ENCODE measurements at places on chromosomes 1 and 21.

DNA sequence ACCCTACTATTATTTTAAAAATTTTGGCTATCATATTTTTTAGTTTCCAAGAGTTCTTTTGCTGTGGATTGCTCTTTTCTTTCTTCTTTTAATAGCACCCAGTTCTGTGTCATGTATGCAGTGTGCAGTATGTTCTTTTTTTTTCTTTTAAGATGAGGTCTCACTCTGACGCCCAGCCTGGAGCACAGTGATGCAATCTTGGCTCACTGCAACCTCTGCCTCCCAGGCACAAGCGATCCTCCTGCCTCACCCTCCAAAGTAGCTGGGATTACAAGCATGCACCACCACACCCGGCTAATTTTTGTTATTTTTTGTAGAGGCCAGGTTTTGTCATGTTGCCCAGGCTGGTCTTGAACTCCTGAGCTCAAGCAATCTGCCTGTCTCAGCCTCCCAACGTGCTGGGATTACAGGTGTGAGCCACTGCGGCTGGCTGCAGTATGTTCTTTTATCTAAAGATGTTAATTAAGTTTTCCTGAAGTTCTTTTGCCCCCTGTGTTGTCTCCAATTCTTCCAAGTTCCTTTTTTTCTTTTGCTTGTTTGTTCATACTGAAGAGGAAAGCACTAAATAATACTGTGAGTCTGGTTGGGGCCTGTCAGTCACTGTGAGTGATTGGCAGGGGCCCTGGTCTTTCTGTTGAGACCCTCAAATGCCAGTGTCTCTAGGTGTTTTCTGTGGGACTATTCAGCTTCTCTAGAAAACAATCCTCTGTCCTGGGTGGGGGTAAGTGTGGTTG is 17.5 kb upstream of the TTC22 start:
- DNase-seq = no peak

GRCh38 chr1:212624976-212625501 is 16.5 kb downstream of the ATF3 start:
- DNase-seq = no peak

GRCh38 chr1:8094481-8095241 is 68.6 kb upstream of the ERRFI1 start:
- DNase-seq = no peak

- no peak for DNase-seq
Measured at GRCh38 chr1:113976609-113977278, 2.5 kb upstream of the OLFML3 start.

GRCh38 chr1:10916991-10917390 is 95.5 kb upstream of the TARDBP start:
- DNase-seq = no peak

DNA sequence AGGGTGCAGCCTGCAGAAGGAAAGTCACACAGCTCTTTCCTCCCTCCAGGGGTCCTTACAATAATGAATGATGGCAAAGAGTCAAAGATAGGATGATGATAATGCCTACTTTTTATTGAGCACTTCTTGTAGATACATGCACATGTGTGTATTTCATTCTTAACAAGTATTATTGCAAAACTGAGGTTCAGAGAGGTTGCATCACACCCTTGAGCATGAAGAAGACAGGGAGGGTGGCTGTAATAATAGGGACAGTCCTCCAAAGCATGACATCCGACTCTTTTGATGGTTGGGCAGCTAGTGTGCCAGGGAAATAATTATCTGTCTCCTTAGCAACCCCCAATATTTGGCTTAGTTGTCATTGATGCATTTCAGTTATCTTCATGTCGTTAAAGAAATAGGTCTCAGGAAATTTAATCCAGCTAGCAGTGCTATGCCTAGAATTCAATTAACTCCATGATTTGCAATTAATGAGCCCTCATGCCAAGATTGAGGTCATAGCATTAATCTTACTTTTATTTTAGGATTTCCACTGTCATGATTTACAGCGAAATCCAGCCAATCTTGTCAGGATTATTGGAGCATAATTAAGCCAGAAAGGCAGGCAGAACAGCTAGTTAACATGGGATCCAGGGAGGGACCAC is 35.0 kb downstream of the DNAJC6 start:
- DNase-seq = no peak

DNA sequence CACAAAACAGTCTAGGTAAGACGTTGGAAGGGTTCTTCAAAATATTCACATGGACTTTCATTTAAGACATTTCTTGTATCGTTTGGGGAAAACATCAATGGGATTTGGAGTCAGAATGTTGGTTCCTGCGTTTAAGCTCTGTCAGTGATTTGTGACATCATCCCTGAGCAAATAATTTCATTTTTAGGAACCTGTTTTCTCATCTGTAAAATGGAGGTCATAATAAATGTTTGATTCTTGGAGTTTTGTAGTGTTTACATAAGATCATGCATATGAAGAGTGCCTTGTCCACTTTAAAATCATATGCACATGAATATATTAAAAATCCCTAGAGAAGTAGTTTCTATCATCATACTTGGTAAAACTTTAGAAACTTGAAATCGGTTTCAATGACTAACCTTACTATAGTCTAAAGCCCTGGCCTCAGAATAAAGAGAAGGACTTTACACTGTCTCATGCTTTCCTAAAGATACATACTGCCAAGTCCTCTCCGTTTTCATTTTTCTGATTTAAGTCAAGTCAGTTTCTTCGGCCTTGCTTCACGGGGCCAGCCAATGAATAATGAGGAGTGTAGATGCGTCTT is 178.4 kb downstream of the ADSS2 start:
- no peak for DNase-seq

Measured in globus pallidus (tissue), 1 donor.